Activated naive CD8-positive, alpha-beta T cell treated with anti-CD3 and anti-CD28 coated beads, Interleukin-2, amount 10 ng/mL, durations not matched to agents 7 days and 5 days (primary cell): ENCODE measurements at places on chromosomes 4 and X.

DNA sequence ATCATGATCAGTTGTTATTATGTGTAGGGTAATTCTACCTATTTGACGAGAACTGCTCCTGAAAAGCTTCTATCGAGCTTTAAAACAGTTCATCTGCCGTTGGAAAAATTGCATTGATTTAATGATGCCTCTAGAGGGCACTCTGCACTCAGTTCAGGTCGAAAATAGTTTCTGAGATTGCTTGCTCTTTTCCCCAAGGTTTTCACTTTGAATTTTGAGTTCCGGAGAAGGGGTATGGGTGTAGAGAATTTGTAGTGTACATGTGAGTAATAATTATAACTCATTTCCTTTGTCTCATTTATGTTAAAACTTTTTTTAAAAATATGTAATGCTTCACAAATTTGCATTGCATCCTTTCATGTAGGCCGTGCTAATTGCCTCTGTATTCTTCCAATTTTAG, 28.4 kb upstream of the TNIP3 start:
- no peak for DNase-seq

DNA sequence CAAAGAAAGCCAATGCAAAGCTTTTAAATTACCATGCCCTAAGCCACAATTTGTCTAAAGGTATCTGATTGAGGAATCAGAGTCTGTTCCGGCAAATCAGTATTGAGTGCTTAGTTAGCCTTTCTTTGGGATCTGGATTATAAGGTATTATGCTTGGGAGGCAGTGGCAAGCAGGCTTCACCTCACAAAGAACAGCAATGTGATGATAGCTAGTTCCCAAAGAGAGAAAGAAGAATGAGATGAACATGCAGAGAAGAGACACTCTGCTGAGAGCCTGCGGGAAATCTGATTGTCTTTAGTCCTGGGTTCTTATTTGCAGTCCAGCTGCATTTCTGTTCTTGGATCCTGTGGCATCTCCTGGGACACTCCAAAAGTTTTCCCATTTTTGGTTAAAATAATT, 35.2 kb downstream of the WDFY3 start:
- DNase-seq: no peak

- no peak for DNase-seq
Observed at GRCh38 chr4:132593717-132594400, 555.2 kb upstream of the PCDH10 start.

GRCh38 chr4:1166509-1167243, 5.7 kb downstream of the SPON2 start:
- no peak for DNase-seq

GRCh38 chr4:151472711-151473110, 63.7 kb downstream of the FHIP1A start:
- no peak for DNase-seq

- no peak for DNase-seq
Observed at GRCh38 chrX:103356858-103357257, 552 bp downstream of the TCEAL9 start.

DNA sequence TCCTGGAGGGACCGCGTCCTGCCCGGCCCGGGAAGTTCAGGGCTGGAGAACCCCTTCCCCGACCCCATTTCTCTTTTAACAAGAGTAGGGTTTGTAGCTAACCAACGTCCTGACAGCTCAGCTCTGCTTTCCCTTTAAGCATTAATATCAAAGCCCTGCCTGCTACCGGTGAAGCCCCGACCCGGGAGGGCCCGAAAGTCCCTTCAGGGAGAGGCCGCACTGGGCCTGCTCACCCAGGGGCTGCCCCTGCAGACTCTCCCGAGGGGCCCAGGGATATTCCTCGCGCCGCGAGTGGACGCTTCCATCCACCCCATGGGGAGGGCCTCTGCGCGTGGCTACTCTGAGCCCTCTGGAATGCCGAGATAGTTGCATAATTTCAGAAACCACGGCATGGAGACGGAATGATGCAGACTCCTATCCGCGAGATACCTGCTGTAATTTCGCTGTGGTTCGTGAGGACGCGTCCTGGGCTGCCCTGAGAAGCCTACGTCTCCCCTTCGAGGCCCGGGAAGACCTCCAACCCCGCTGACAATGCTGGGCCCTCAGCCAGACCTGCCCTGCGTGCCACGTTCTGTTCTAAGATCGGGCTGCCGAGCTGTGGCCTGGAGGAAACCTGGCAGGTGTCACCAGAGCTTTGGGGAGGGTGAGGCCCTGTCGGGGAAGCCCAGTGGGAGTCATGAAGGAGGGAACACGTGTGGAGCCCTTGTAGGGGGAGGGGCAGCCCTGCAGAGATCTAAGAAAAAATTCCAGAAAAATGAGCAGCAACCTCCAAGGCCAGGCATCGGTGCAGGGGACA, 999 bp upstream of the CTBP1 start:
- DNase-seq: peak; percentile 74

- peak; percentile 62 for DNase-seq
Observed at GRCh38 chr4:169269916-169270809, 593 bp downstream of the SH3RF1 start.
